ENCODE measurements at places on chromosomes 3 and 15. TPM values are rescaled to one million over a fixed set of nuclear protein-coding genes. Genes with fewer than 3 reads are reported as not detected.

DNA sequence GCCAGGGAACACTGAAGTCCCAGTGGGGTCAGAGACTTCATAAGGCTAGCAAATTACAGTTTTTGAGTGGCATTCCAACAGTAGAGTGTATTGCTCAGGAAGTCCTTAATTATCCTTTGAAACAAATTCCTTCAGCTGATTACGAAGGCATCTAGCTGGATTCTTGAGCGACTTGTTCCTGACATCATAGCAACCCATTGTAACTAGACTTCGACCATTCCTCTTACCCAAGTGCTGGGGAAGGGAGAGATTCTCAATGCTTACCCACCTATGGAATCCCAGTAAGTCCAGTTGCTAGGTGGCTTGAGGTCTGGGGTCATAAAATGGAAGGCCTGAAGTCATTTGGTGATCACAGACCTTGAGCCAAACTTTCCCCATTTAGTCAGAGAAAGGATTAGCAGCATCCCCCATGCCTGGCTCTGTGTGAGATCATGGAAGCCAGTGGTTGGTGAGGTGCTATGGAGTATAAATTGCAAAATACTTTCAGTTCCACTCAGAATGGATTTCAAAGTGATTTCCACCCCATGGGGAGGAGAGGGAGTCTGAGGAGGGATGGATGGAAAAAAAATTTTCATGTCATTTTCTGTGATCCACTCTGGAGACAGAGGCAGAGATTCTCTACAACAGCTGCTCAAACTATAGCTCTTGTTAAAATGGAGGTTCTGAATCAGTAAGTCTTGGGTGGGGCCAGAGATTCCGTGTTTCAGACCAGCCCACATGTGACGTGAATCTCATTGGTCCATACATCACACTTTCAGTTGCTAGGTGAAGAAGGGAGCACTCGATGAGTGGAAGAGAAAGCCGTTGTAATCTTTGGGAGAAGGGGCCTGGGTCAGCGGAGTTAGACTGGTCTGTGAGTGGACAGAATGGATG lies 45.7 kb downstream of the CD86 start:
- peak; percentile 16 for DNase-seq

DNA sequence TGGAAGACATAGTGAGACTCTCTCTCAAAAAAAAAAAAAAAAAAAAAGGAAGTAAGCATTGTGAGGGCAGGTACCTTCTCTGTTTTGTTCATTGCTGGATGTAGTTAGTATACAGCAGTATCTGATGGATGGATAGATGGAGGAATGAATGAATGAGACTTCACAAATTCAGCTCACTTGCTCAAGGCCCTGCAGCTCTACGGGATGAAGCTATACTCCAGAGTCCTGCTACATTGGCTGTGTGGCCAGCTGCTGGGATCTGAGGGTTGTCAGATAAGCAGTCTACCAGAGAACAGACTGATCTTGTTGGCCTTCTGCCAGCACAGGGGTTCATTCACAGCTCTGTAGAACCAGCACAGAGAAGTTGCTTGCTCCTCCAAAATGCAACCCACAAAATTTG lies 35.0 kb downstream of the MLH1 start:
- DNase-seq = no peak

GRCh38 chr3:64798316-64798715 lies 110.5 kb upstream of the ADAMTS9 start:
- no peak for DNase-seq

- DNase-seq = no peak
Observed at GRCh38 chr15:52052066-52052935, 33.3 kb downstream of the MAPK6 start.

DNA sequence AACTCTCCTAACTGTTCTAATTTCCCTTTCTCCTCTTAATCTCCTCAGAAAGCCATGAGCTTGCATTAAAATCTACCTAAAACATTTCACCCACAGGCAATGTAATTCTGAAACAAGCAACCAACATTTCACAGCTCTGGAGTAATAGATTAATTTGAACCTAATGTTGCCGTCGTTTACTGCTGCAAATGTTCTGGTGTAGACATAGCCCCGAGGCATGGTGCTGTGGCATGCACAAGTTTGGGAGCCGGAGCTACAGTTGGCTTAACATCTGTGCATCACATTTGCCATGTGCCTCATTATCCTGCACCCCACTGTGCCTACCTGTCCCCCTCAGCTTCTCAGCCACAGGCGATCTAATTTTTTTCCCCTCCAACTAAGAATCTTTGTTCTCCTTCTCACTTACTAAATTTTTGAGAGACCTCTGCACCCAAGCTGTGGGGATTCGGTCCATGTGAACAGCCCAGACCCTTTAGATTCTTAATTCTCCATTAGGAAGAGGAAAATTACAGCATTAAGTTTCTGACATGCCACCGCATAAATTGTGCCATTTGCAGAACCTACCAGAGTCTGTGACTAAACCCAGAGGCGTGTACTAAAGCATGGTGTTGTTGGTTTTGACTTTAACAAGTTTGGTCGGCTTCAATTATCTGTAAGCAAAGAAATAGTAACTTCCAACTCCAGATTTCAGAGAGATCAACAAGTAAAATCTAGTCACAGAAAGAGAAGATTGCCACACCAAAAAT lies 419.2 kb downstream of the MECOM start:
- DNase-seq = no peak

GRCh38 chr15:56174649-56175048 lies 69.0 kb downstream of the RFX7 start:
- DNase-seq = no peak

DNA sequence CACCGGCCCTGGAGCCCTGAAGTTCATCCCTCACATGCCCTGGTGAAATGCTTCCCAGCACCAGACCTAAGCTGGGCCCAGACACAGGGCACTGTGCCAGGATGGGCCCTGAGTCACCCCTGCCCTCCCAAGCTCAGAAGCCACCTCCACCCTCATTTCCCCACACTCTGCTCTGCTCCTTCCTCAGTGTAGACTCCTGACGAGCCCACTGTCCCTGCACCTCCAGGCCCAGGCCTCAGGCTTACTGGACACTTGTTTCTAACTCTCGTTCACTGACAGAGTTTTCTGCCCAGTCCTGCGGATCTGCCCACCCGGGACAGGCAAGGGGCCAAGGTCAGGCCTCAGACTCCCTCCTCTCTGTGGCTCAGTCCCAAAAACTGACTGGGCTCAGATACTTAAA lies 112.6 kb upstream of the RNF7 start:
- DNase-seq = peak; percentile 48

GRCh38 chr3:11625376-11626083 lies 18.2 kb downstream of the VGLL4 start:
- DNase-seq = no peak

GRCh38 chr15:89964232-89964954 lies 36.7 kb upstream of the ZNF710 start:
- no peak for DNase-seq

DNA sequence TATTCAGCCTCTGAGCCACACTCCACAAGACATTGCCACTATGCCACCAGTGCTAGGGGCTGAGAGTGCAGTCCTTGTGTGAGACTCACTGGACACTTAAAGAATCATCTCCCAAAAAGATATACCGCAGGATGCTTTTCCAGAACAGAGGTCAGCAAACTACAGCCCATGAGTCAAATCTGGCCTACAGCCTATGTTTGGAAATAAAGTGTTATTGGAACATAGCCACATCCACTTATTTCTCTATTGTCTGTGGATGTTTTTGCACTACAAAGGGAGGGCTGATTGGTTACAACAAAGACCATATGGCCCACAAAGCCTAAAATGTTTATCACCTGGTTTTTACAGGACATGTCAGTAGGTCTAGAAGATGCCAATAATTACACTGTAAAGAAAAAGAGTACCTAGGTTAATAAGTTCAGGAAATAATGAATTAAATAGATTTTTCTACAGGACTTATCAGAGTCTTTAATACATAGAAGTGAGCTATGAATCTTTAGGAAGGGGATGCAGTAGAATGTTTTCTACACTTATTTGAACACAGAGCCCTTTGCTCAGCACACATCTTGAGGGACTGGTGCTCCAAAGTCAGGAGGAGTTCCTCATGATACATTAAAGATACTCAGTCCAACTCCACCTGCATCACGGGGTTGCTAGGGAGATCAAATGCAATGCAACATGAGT lies 26.3 kb downstream of the SRGAP3 start:
- DNase-seq = no peak

DNA sequence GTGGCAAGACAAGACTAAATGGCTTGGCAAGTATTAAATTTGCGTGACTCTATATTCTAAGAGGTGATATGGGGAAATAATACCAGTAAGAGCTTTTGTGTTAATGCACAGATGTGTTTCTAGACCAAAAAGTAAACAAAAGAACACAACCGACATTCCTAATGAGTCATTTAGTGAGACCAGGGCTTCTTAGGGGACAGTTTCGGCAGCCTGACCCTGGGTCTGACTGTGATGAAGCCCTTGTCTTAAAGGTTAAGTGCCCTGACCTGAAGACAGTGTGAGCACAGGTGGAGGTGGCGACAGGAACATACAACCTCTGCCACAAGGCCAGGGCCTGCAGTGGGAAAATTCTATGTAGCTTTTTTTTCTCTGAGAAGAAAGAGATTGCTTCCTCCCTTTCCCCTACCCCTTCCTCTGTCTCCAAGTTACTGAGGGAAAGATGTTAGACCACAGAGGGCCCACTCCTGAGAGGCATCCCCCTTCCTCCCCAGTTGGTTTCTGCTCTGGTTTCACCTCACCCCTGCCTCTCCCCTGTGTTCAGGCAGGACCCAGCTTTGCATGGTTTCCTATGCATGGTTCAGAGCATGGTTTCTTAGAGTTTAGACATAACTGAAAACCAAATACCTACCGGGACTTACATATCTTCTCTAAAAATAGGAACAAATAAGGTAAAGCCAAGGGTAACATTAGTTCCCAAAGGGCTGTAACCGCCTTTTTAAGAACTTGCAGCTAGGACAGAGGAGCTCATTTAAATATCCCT lies 24.8 kb upstream of the CMTM7 start:
- DNase-seq = peak; percentile 41

- no peak for DNase-seq
Observed at GRCh38 chr3:193377591-193377990, 962 bp downstream of the ATP13A5 start.

DNA sequence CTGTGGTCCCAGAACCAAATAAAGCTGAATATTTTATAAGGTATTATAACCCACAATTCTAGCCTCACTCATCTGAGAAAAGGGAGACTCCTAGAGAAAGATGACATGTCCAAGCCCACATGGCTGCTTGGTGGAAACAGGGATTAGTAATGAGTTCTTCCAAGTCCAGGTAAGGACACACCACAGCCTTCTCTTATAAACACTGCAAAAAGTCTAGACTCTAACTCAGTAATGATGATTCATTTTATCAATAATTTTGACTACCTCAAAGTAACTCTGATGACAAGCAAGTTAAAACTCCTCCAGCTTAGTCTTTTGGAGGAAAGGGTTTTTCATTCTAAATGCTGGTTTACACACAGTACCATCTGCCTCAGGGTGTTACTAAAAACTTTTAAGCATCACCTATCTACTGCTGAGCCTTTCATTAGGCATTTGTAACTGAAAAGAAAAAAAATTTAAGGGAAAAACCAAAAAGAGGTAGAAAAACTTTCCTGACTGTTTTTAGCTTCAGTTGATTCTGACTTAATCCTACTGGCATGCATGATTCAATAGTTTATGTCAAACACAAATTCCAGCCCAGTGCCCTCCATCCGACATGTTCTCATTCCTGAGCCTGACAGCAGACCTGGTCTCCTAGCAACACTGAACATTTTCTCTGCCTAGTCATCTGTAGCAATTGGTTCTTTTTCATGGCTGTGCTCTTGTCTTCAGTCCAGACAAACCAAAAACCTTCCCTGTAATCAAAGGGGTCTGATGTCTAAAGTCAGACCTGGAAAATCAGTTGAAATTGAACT lies 43.9 kb downstream of the P3H2 start:
- peak; percentile 95 for DNase-seq

GRCh38 chr3:11005686-11006256 lies 13.2 kb downstream of the SLC6A1 start:
- DNase-seq = no peak

Gene RHCG
- total RNA-seq = not detected

Gene PRR20G
- not detected for total RNA-seq

Gene DZIP1L
- total RNA-seq = 18.9 TPM

Gene LRRC31
- not detected for total RNA-seq

Gene SLC9C1
- total RNA-seq = not detected

Gene AGTR1
- 5.1 TPM for total RNA-seq

Gene KCNMB2
- total RNA-seq = not detected

Measured in LHCN-M2 (cell line).